ENCODE measurements at places on chromosomes 1 and 21. TPM values are rescaled to one million over a fixed set of nuclear protein-coding genes. Genes with fewer than 3 reads are reported as not detected.

HAO2 gene
- polyA plus RNA-seq, result not detected

LINGO4 gene
- polyA plus RNA-seq, result not detected

KRTAP19-1 gene
- not detected for polyA plus RNA-seq

CSF3R gene
- polyA plus RNA-seq, result 1.00 TPM

All from esophagus (tissue), 2 donors.